ENCODE measurements at places on chromosomes 6 and 20.
A peak's percentile ranks its signal among the peaks of the same experiment; 100 is the strongest.

DNA sequence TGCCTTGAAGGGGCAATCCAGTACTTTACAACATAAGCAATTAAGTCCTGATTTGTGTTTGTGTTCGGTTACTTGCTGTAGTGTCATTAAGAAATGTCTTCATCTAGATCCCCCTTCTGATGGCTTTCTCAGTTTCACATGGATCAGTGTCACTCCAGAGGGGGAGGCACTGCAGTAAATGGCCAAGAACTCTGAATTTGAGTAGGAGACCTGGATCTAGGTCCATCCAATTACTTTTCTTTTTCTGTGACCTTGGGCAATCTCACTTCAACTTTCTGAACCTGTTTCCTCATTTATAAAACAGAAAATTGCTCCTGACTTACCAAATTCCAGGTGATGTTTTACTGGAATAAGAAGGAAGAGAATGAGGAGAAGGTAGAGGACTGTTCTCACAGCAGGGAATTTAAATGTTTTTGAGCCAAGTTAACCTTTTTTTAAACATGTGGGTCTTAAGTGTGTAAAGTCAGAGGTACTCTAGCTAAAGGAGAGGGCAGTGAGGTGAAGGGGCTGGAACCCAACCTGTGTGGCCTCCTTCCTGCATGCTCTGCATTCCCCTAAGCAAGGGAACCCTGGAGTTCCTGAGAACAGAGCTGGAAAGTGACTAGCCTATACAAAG is 285.5 kb downstream of the HACE1 start:
- no peak for DNase-seq

GRCh38 chr20:32626859-32627636 is 41.9 kb upstream of the NOL4L start:
- no peak for DNase-seq

DNA sequence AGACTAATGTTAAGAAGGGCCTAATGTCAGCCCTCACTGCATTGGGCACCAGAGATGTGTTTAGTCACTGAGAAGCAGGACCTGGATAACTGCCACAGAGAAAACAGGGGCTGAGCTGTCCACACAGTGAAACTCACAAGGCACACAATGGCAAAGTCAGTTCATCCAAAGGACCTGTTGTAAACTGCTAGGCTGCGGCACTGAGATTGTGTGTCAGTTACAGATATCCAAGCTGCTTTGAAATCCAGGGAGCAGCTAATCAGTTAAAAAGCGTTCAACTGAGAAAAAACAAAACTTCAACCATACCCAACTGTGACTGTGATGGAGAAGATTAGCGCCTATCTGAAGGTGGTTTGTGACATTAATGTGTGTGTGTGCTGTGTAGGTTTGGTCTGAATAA is 27.8 kb upstream of the TMEM14A start:
- no peak for DNase-seq

- no peak for DNase-seq
These were observed 336.6 kb downstream of the QKI start for GRCh38 chr6:163751032-163751525.

- DNase-seq = peak; percentile 88
These were observed 98.8 kb downstream of the SOD2 start for GRCh38 chr6:159594106-159594749.

DNA sequence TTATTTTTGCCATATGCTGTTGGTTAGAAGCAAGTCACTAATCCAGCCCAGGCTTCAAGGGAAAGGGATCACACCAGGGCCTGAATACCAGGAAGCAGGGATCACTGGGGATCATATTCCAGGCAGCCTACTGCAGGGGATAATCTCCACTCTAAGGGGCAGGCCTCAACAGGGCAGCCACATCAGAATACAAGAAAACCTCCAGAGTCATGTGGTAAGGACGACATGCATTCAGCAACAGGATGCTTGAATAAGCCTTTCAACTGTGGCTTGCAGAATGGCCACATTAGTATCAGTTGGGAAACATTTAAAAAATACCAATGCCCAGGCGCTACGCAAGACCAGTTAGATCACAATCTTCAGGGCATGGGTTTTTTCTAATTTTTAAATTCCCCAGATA is 109.1 kb downstream of the LY86 start:
- DNase-seq = no peak

DNA sequence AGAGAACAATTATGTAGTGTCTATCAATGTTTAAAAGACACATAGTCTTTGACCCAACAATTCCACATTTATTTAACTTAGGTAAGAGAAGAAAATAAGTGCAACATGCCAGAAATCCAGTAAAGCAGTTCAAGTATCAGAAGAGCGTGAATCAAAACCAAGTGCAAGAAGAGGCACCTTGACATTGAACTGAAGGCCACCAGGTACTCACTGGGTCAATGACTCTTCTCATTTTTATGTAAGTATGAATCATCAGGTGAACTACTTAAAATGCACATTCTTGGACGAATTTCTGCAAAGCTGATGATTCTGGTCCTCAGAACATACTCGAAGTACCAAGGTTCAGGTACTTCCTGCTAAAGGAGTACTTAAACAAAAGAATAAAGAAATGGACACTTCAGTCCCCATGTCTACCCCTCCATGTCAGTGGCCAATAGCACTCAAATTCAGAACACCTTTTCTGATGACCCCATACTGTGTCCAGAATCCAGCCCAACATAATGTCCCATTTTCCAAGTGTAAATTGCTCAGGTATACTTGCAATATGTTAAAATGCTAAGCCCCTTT is 481.9 kb downstream of the GJA1 start:
- no peak for DNase-seq

GRCh38 chr20:31579245-31579644 is 25.8 kb upstream of the ID1 start:
- DNase-seq = no peak

GRCh38 chr20:51013577-51014330 is 9.2 kb downstream of the KCNG1 start:
- DNase-seq = no peak
